ENCODE measurements at places on chromosomes 1 and 21.

DNA sequence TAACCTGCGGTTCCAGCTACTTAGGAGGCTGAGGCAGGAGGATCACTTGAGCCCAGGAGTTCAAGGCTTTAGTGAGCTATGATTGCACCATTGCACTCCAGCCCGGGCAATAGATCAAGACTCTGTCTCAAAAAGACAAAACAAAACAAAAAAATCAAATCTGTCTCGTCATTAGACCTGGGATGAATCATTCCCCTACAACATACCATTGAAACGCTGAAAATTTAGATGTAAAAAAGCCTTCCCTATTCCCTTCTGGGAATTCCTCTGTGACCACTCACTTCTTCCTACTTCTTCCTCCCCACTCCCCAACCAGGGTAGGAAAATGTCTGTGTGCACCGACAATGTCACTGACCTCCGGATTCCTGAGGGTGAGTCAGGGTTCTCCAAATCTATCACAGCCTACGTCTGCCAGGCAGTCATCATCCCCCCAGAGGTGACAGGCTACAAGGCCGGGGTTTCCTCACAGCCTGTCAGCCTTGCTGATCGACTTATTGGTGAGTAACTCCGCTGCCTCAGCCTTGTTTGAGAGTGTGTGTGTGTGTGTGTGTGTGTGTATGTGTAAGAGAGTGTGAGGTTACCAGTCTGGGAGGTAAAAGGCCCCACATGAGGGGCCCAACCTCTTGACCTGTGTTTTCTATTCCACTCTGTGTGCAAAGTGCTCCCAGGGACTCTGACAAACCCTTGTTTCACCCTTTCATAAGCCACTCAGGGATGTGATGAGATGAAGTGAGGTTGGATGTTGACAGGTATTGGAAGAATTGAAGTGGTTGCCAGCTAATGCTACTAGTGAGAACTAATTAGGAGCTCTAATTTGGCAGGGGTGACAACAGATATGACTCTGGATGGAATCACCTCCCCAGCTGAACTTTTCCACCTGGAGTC is 16.3 kb upstream of the SARS1 start:
- no peak for DNase-seq

GRCh38 chr1:11736746-11737639 is 1.1 kb downstream of the AGTRAP start:
- peak; percentile 73 for DNase-seq

GRCh38 chr21:19995253-19995652 is 1003.0 kb upstream of the NCAM2 start:
- DNase-seq = no peak

DNA sequence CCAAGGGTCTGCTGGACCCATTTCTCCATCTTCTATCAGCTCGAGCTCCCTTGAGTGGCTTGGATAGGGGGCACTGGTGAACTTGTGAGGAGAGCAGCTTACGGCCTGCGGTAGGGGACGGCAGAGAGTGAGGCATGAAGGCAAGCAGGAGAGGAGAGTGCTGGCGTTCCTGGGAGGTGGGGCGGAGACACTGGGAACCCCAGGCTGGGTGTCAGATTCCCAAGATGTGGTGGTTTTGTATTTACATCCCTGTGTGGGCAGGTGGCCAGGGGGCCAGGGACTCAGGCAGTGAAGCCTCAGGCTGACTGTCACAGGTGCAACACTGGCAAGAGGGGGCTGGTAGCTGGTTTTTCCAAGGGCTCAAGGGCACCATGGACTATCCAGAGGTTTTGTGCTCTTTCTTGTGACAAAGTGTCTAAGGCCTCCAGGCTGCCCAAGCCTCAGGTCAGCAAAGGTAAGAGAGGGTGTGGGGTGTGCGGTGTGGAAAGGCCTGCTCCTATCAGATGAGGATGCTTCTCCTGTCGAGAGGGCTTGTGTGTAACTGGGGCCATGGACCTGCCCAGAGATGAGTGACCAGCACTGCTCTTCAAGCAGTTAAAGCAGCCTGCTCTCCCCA is 45.1 kb upstream of the ROR1 start:
- no peak for DNase-seq

DNA sequence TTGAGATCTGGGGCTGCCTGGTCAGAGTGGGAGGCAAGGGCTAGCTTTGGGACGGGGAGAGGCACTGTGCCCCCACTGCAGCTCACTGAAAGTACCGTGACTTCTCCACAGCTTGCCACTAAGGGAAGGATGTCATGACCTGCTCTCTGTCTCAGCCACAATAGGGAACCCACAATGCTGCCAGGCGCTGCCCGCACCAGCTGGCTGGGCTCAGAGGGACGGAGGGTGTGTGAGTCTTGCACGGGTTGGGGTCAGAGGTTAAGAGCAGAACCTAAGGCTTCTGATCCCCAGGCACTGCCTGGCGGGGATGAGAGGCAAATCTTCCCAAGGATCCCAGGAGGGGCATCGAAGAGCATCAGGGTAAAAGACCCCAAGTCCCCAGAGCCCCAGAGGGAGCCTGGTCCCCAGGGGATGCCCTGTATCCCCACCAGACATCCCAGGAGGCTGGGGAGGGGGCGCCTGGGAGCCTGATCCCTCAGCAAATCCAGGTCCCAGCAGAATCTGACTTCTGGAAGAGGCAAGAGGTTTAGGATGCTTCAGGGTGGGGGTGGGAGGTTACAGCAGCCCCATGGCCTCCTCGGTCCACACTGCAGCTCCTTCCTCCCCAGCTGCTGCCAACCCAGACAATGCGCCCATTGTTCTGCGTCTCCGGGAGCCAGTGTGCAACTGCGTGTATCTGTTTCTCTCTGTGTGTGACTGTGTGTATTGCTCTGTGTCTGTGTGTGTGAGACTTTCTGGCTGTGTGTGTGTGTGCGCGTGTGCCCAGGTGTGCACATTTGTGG is 2.0 kb upstream of the MARCKSL1 start:
- peak; percentile 80 for DNase-seq

DNA sequence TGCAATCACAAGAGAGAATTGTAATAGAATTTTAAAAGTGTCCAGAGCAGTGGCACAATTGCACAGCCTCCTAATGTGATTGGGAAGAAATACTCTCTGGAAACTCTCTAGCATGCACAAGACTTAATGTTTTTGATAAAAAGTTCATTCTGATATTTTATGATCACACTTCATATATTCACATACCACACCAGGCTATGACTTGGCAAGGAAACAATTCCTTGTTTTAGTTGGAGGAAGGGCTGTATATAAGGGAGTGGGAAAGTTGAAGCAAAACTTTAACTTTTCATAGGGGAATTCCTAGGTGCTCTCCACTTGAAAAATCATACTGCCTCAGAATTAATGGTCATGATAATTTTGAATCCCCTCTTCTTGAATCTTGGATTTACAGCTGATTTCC is 61.5 kb upstream of the ASB17 start:
- no peak for DNase-seq

DNA sequence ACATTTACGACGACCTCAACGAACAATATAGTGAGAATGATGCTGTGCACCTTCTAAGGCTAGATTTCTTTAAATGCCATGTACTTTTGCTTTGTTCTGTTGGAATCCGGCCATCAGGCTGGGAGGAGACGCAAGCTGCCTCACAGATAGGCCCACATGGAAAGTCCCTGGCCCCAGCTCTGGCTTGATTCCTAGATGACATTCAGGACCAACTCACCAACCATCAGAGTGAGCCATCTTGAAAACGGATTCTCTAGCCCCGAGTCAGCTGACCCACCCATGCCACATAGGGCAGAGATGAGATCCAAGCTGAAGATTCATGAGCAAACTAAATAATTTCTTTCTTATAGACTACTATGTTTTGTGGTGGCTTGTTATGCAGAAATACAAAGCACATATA is 164.4 kb downstream of the ZNF281 start:
- no peak for DNase-seq

- no peak for DNase-seq
Measured at GRCh38 chr1:106659490-106660244, 396.8 kb upstream of the PRMT6 start.

- DNase-seq = no peak
Measured at GRCh38 chr1:246176126-246177024, 330.7 kb downstream of the SMYD3 start.

- no peak for DNase-seq
Measured at GRCh38 chr21:41943851-41944250, 10.0 kb downstream of the C2CD2 start.

GRCh38 chr1:41530411-41530810 is 45.9 kb upstream of the EDN2 start:
- no peak for DNase-seq

DNA sequence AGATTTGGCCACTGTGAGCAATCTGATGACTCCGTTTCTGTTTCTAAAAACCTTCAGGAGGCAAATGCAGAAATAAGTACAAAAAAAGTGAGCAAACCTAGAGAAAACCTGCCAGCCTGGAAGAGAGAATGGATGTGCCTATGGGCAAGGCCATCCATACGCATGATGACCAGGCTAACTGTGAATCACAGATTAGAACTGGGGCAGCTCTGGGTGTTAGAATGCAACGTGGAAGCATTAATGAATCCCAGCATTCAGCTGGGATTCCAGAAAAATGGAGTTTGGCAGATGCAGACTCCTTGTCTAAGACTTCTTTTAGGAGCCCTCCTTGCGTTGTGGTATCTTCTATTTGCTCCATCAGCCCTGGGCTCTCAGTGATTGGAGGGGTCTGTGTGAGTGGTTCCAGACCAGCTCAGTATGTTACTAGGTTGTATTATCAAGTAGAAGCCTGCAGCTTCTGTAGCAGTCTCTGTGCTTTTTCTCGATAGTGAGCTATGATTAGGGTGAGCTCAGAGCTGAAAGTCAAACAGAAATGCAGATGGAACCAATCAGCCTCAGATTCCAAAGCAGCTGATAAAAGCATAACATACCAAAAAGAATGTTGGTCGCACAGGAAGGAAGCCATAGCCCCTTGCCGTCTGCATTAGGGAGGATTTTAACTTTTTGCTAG is 154.0 kb downstream of the PSMG1 start:
- no peak for DNase-seq

DNA sequence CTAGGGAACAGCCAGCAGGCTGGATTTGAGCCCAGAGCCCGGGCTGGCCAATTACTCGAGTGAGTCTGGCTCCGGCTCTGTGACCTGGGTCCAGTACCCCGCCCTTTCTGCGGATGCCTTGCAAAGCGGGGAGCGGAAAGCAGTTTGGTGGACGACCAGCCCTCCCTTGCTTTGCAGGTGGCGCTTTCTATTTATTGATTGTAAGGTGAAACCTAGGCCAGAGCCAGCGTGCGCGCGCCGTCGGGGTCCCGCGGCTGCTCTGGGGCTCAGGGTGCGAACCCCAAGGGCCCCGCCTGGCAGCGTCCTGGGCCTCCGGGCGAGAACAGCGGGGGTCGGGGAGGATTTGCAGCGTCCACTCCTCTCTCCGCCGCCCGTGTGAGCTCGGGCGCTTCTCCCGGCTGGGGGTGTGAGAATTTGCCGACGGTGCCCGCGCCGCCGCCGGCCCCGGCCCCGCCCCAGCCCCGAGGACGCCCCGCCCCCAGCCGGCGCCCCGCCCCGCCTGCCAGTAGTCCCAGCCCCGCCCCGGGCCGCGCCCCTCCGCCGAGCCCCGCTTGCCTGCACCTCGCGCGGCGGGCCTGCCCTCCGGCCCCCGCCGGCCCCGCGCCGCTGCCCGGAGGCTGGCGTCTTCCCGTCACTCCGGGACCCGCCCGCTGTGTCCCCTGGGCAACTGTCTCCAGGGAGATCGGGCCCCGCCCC is 37.6 kb downstream of the PIK3CD start:
- peak; percentile 61 for DNase-seq

GRCh38 chr1:183279835-183280234 is 93.8 kb downstream of the LAMC2 start:
- DNase-seq = no peak

GRCh38 chr1:196951711-196952394 is 8.3 kb downstream of the CFHR2 start:
- DNase-seq = peak; percentile 55

- DNase-seq = no peak
Measured at GRCh38 chr1:76865696-76866286, 1.5 kb upstream of the ST6GALNAC5 start.

DNA sequence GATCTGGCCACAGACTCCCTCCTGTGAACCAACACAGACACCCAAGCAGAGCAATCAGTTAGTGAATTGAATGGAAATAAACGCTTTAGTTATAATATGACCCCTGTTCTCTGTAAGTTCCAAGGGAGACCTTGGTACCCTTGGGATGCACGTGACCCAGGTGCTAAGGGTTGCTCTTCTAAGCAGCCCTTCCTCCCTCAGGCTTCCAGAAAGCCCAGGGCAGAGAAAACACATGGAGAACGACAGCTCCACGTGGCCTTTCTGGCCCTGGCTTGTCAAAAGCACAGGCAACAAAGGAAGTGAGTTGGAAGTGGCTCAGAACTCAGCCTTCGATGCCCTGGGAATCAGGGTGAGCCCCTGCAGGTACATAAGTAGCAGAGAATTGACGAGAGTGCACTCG is 57.4 kb downstream of the LACTBL1 start:
- no peak for DNase-seq

DNA sequence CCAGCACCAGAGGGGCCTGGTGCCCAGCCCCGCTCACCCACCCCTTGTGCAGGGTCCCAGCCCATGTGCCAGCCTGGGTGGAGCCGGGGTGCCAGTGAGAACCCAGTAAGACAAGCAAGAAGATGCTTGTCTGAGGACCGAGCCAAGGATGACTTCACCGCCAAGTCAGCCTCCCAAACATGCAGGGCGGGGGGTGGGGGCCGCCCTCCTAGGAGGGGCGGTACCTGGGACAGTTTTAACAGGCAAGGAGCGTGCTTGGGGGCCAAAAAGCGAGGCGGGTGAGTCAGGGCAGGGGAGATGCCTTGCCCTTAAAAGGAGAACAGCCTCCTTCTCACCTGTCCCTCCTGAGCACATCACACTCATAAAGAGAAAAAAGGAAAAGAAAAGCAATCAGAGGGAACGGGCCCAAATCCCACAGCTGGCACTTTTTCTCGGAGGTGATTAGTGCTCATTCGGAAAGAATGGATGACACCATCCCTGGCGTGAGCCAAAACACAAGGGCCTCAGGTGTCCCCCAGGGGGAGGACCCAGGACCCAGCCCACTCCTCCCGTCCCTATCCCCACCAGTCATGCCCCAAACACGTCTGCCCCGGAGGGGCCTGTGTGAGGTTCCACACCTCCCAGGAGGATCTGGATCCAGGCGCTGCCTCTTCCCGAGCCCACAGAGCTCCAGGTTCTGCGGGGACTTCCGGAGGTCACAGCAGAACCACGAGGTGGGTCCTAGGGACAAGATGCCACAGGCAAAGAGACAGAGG is 77.6 kb upstream of the IFFO2 start:
- no peak for DNase-seq

DNA sequence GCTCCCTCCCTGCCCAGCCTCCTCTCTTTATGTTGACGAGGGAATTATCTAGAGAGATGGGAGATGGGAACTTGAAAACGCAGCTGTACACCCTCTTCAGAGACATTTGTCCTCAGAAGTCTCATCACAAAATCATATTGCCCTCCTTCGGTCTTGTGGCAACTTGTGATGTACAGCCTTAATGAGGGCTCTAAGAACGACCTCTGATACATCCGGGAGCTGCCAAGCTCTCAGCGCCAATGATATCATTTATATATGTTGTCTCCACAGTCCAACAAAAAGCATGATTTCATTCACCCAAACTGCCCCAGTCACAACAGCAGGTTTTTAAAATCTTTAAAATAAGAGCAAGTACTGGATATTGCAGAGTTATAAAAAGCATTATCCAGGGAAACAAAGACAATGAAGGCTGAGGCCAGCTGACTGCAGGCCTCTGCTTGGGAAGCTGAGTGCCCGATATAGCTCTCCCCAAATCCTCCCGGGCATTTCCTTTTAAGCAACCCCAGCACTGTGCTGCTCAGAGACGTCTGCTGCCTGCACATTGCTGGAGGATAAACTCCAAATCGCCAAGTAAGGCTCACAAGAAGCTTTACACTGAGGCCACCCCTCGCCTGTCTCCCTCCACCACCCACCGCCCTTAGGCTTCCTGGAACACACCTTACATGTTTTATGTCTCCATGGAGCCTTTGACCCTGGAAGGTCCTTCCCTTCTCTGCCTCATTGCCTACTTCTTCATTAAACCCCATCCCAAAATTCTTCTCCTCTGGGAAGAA is 236.1 kb downstream of the C1orf94 start:
- DNase-seq = no peak

Data from MM.1S (cell line).